Aorta (tissue), 5 donors: ENCODE measurements at places on chromosomes 12 and 14. TPM values are rescaled to one million over a fixed set of nuclear protein-coding genes. Genes with fewer than 3 reads are reported as not detected.

DNA sequence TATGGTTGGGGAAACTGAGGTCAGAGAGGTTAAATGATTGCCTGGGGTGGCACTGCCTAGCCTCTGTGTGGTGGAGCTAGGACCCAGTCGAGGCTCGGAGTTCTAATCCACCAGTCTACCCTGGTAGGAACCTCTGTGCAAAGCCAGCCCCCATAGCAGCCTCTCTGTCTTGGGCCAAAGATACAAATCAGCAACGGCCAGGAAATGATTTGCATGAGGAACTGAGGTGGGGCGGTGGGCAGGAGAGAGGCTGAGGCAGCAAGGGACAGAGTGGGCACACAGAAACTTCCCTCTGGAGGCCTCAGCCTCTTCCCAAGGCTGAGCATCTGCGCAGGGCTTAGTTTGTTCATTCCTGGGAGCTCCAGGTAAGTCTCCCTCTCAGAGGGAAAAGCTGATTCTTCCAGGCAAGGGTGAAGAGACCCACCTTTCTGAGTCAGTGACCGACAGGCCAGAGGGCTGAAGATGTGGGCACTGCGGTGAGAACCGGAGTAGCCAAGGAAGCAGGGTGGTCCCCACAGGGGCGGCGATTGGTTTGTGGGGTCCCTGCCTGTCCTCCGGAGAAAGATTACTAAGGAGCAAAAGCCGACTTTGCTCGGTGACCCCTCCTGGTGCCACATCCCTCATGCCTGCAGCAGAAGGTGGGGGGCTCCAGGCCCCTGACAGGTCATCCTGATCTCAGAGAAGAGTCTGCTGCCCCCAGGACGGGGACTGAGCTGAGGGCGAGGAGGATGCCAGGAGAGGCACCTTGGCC is 134.6 kb downstream of the CACNA1C start:
- no peak for DNase-seq

GRCh38 chr14:95651028-95651427 is 35.2 kb upstream of the TCL1B start:
- DNase-seq = no peak

GRCh38 chr12:105466901-105467598 is 136.6 kb downstream of the C12orf75 start:
- DNase-seq = no peak

Gene CACNA1C
- total RNA-seq = 114 TPM

Gene FGD4
- 46.9 TPM for total RNA-seq

Gene VWF
- total RNA-seq = 490 TPM
